Common myeloid progenitor, CD34-positive (primary cell): ENCODE measurements at places on chromosomes 11 and 22.

DNA sequence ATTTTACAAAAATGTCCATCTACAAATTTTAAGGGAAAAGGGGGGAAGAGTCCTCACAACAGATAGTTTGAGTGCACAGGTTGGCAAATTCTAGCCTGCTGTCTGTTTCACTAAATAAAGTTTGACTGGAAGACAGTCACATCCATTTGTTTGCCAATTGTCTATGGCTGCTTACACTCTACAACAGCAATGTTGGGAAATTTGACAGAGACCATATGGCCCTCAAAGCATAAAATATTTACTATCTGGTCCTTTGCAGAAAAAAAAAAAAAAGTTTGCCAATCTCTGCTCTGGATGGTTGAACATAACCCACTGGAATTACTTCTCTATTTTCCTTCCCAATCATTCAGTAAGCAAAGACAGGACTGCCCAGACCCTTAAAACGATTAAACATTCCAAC lies 88.2 kb downstream of the FCHSD2 start:
- DNase-seq = no peak

DNA sequence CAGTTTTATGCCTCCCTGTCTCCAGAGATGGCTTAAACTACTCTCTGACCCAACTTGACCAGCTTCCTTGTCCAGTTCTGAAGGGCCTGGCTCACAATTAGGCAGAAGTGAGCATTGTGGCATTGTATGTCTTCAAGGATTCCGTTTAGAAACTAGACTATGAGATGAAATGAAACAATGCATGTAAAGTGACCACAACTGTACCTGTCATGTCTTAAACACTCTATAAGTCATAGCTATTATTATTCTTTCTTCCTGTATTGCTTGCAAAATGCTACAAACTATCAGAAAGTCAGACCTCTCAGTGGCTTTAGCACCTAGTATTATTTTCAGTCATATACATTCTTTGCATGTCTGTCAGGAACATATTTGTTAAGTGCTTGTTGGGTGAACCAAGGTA lies 127.9 kb upstream of the MTMR2 start:
- DNase-seq = no peak

GRCh38 chr11:86182976-86183584 lies 61.5 kb upstream of the EED start:
- DNase-seq = no peak

DNA sequence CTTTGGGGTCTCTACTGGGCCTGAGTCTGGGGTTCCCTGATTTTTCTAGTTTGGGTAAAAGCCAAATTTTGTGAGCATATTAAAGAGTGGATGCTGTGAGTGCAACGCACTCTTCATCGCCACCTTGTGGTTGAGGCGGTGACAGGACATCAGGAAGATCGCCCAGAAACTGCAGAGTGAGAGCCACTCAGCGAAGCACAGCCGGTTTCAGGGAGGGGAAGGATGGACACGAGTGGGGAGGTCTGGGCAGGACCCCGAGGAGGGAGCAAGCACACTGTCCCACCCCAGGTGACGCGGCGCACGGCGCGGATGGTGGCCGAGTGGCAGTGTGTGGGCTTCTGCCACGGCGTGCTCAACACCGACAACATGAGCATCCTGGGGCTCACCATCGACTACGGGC lies 9.1 kb downstream of the SELENOO start:
- peak; percentile 75 for DNase-seq

GRCh38 chr22:50403701-50404101 lies 60.6 kb downstream of the PPP6R2 start:
- DNase-seq = peak; percentile 91
